SJSA1 (cell line): ENCODE measurements at places on chromosomes 7 and 10.

DNA sequence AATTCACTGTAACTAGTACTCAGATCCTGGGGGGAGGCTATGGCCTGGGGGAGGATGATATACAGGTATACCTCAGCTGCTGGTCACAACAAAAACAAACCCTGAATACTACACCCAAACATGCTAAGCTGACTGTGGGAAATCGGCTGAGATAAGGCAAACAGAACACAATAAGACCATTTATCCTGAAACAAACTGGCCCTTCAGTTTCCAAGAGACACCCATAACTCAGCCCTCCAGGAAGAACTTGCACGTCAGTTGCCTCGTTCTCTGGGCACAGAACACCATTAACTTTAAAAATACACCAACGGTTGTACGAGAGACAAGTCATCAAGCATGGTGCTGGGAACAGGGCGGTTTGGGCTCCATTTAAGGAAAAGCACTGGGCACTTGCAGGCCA lies 24.1 kb upstream of the KCNMA1 start:
- no peak for DNase-seq

- no peak for DNase-seq
Observed at GRCh38 chr7:34837801-34838201, 179.8 kb downstream of the NPSR1 start.

DNA sequence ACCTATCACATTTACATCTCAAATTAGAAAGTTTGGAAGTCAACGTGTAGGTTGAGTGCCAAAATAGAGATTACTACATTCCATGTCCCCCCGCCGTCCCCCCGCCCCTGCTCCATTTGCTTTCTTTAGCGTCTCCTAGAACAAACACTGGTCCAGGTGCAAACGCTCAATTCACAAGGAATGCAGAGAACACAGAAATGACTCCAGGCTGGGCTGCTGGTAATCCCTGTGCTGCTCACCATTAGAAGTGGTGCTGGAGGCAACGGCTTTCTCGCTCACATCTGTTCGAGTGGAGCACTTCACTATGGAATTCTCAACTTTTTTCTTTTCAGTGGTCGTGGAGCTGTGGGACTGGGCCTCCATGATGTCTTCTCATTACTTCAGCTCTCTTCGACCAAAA lies 14.1 kb downstream of the GLI3 start:
- no peak for DNase-seq

DNA sequence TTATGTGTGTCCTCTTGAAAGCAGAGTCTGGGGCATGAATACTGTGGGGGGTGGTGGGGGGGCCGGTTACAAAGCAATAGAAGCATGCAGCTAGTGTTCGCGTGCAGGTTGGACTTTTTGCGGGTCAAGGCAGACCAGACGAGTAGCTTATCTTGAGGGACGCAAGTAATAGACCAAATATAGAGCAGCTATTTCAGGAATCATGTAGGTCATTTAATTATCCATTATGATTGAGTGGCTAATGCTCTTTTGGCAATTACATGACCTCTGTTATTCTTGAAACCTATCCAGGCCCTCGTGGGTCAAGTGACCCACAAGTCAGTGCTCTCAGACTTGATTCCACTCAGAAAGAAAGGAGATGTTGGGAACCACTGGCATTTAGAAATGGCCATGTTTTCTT lies 93.0 kb downstream of the BTRC start:
- no peak for DNase-seq

DNA sequence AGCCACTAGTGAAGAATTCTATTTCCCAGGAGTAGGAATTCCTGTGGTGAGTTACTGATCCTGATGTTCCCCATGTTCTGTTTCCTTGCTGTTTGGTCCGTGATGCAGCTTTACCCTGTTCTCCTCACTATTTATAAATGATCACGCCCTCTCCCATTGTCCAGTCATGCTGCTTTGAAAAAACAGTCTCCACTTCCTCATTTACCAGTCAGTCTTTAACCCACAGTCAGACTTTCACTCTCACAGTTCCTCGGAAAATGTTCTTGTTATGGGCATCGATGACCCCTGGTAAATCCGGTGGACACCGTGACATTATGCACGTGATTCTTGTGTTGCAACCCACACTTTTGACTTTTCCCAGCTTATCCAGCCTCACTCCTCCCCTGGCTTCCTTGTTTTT lies 14.4 kb downstream of the SCIN start:
- DNase-seq: no peak

- no peak for DNase-seq
Observed at GRCh38 chr7:4190010-4190981, 491.8 kb upstream of the FOXK1 start.

DNA sequence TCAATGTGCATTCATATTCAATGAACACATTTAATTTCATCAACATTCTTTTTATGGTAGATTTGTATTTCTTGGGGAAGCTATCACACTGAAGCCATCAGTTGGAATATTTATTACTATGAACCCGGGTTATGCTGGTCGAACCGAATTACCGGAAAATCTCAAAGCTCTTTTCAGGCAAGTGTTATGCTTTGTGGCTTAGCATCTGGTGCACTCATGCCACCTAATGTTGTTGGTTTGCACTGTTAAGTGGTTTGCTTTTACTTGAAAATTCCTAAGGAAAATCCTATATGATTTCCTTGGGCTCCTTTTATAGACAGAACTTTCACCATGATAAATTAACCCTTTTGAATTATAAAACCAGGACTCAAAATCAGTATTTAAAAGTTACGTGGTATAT lies 147.9 kb downstream of the DNAH11 start:
- DNase-seq: no peak

- DNase-seq: no peak
Observed at GRCh38 chr10:124079864-124080263, 13.5 kb downstream of the CHST15 start.

- DNase-seq: no peak
Observed at GRCh38 chr7:84339306-84339705, 144.7 kb upstream of the SEMA3A start.

DNA sequence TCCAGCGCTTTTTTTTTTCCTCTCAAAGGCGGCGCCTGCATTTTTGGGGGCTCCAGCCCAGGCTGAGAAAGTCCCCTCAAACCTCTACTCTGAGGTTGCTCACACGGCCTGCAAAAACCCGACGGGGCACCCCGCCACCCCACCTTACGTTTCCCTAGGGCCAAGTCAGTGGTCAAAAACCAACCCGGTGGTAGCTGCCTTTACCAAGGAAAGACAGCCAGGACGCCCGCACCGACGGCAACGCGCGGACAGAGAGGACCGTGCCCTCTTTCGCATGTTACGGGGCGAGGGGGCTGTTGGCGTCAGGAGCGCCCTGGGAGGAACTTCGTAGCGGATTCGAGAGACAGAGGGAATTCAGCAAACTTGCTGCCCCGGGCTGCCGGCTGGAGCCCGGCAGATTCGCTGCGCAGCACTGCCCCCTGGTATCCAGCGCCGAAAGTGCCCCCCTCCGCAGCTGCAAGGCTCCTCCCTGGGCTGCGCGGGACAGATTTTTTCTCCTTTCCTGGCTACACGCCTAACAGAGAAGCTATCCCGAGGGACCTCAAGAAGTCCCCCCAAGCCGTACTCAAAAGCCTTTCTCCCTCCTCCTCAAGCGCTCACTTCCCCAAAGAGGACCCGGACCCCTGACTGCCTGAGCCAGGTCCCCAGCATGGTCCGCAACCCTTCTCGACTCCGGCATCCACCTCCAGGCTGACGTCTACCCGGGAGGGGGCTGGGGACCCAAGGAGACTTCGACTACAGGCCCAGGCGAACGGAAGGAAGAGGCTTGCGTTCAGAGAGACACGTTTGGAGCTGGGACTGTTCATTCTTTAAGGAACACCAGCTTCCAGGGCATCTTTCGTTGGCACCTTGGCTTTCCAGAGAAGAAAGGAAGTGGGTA lies 27.7 kb upstream of the VAX1 start:
- DNase-seq: peak; percentile 59

DNA sequence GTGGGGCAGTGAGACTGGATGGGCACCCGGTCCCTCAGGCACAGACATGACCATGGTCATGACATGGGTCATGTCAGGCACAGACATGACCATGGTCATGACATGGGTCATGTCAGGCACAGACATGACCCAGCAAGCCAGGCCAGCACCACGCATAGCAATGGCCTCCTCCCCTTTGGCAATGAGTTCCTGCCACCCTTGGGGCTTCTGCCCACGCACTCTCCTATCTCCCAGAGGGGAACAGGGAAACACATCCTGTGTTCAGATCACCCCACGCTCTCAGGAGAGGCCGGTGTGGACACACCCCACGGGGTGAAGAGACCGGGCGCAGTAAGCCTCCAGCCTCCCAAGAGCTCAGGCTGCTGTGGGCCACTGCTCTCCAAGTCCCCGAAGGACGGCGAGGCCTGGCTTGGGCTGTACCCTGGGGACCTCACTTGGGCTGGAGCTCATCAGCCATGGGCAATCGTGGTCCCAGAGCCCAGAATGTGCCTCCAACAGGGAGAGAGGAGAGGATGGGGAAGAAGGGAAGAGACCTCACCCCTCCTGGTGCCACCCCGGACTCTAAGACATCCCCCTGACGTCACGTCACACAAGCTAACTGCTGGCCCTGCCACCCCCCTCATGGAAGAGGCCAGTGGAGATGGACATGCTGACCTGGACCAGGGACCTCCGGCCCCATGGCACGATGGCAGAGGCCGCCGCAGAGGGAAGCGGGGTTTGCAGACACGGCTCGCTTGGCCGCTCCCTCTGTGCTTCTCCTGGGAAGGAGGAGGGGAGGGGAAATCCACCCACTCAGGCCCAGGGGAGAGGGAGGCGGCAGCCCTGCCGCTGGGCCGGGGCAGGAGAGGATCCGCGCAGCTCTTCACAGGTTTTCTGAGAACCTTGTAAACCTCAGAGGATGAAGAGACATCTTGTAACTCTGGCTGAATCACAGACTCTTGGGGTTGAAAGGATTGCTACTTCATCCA lies 269.6 kb downstream of the ELFN1 start:
- DNase-seq: no peak

GRCh38 chr7:158536871-158537515 lies 50.6 kb downstream of the PTPRN2 start:
- peak; percentile 95 for DNase-seq

DNA sequence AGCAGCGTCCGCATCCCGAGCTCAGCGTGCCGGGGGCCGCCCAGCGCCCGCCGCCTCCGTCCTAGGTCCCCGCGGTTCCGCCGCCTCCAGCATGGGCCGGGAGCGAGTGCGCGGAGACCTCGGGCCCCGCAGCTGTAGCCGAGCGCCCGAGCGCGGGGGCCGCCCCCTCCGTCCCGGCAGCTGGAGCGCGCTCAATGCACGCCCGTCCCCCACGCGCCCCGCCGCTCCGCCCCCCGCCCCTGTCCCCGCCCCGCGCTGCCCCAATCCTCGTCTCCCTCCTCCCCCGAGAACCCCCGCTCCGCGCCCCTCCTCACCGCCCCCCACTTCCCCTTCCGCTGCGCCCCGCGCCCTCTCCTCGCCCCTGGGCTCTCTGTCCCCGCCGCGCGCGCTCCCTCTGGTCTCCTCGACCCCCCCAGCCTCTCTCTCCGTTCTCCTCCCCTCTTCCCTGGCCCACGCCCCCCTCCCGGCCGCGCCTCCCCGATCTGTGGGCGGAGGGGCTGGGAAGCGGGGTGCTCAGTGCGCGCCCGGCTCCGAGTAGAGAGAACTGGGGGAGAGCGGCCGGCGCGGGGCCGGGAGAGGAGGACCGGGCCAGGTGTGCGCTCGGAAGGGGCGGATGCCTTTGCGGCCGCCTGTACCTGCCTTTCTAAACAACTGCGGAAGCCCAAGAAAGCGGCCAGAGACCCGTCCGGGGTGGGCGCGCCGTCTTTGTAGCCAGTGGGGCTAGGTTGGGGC lies at the start of gene VIPR2:
TSS of gene VIPR2 (minus strand) at position 110 of the 732 bp plus-strand sequence. CDS start at position 14, 96 bp downstream.
- no peak for DNase-seq

DNA sequence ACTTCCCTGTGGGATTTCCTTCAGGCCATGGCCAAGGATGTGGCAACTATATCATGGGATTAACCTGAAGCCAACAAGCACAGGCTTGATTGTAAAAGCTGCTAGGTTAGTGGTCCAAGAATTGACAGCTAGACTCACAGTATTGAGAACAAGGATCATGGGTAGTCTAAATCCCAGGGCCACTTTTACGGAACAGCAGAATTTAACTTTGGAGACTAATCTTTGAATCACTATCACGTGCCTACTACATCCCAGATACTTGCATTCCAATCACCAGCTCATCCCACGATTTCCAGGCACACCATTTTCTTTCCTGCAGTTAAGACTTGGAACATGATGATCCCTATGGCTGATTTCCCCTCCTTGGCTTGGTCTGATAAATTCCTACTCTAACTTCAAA lies 65.6 kb upstream of the ADO start:
- no peak for DNase-seq

DNA sequence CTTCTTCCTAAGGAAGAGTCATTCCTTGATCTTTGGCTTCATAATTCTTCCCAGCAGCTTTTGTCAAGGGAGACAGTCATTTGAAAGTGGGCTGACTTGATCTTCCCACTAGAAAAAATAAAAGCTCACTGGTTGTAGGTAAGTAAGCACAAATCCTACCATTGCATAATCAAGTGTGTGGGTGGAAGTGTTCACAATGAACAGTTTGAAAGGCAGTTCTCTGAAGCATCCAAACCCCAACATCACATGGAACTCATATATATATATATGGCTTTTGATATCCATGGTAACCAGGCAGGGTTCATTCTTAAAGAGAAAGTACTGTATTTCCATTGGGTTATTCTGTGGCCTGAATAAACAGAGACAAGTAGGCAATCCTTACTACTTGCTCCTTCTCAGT lies 51.6 kb downstream of the ARMH3 start:
- DNase-seq: no peak

DNA sequence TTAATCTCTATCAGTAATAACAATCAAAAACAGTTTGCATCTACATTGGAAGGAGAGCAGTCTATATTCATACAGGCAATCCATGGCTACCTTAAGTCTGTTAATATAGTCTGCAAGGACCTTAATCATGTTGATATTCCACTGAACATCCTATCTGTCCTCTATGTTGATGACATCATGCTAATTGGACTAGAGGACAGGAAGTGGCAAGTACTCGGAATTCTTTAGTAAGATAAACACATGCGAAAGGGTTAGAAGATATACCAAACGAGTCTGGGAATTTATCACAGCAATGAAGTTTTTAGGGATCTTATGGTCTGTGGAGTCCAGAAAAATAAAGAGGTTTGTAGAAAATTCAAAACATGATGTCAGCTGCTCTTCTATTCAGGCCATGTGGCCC lies 11.3 kb upstream of the SAMD9L start:
- DNase-seq: no peak

- no peak for DNase-seq
Observed at GRCh38 chr7:4245866-4246470, 436.1 kb upstream of the FOXK1 start.
